Sigmoid colon (tissue), 7 donors: ENCODE measurements at places on chromosomes 1 and 21. TPM values are rescaled to one million over a fixed set of nuclear protein-coding genes. Genes with fewer than 3 reads are reported as not detected.

ILDR2 gene
- polyA plus RNA-seq = not detected

GJB3 gene
- polyA plus RNA-seq = 1.2 TPM

EFNA3 gene
- 8.5 TPM for polyA plus RNA-seq

NHLH1 gene
- polyA plus RNA-seq = 0.12 TPM

OLFM3 gene
- polyA plus RNA-seq = not detected

DYRK1A gene
- polyA plus RNA-seq = 12.9 TPM

CCDC185 gene
- polyA plus RNA-seq = not detected

THEM5 gene
- polyA plus RNA-seq = not detected

NBPF4 gene
- not detected for polyA plus RNA-seq

FHAD1 gene
- 0.92 TPM for polyA plus RNA-seq

ANKRD35 gene
- polyA plus RNA-seq = 1.8 TPM

CLCA4 gene
- 168 TPM for polyA plus RNA-seq

HSD11B1 gene
- 2.2 TPM for polyA plus RNA-seq

CD2 gene
- 30.2 TPM for polyA plus RNA-seq

GPATCH4 gene
- polyA plus RNA-seq = 18.0 TPM

OR2T11 gene
- not detected for polyA plus RNA-seq

KCNA3 gene
- not detected for polyA plus RNA-seq

YIPF1 gene
- 28.0 TPM for polyA plus RNA-seq

AMIGO1 gene
- polyA plus RNA-seq = 2.8 TPM

DPM3 gene
- 196 TPM for polyA plus RNA-seq

HSPB7 gene
- polyA plus RNA-seq = 22.7 TPM

KRTAP22-2 gene
- not detected for polyA plus RNA-seq

MARCKSL1 gene
- 141 TPM for polyA plus RNA-seq

PLA2G2A gene
- polyA plus RNA-seq = 80.7 TPM

BRDT gene
- polyA plus RNA-seq = not detected

BTBD19 gene
- 0.60 TPM for polyA plus RNA-seq

SARS1 gene
- 100 TPM for polyA plus RNA-seq
